ENCODE measurements at places on chromosomes 3 and 15.
A peak's percentile ranks its signal among the peaks of the same experiment; 100 is the strongest.

DNA sequence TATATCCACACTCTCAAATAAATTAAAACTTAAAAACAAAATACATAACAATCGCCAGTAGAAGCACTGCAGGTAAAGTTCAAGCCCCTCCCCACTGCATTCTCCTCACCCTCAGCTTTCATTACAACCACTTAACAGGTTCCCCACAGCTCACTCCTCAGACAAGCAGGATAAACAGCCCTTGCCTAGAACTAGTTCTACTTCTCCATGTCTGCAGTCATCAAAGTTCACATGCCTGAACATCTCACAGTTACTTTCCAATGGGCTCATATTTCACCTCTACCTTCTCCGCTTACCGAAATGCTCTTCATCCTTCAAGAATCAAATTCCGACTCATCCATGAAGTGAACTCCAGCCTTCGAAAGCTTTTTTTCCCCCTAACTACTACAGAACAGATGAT is 4.1 kb downstream of the YEATS2 start:
- no peak for DNase-seq

DNA sequence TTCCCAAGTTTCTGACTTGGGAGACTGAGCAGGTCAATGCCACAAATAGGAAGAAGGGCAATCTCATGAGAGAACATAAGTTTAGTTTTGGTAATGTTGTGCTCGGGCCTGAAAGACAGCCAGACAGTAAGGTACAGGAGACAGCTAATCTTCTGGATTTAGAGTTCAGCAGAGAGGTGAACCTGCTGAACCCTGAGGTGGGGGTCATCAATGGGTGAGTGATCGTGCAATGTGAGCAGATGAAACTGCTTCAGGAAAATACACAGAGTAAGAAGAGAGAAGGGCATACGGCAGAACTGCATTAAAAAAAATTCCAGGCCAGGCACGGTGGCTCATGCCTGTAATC is 23.3 kb downstream of the RUBCN start:
- no peak for DNase-seq

GRCh38 chr3:177932750-177933660 is 603.2 kb upstream of the KCNMB2 start:
- peak; percentile 37 for DNase-seq

DNA sequence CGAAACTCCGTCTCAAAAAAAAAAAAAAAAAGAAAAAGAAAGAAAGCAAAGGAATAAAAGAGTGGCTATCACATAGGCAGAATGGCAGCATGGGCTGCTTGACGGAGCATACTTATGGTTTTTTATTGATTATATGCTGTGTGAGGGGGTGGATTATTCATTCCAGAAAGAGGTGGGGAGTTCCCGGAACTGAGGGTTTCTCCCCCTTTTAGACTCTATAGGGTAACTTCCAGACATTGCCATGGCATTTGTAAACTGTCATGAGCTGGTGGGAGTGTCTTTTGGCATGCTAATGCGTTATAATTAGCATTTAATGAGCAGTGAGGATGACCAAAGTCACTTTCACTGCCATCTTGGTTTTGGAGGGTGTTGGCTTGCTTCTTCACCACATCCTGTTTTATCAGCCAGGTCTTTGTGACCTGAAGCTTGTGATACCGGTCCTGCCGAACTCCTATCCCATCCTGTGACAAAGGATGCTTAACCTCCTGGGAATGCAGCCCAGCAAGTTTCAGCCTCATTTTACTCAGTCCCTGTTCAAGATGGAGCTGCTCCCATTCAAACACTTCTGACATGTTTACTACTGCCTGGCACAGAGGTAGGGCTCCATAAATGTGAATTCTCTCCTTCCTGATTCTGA is 15.8 kb upstream of the ABHD17C start:
- DNase-seq: no peak

- DNase-seq: no peak
Measured at GRCh38 chr3:37770336-37770735, 91.3 kb upstream of the CTDSPL start.

DNA sequence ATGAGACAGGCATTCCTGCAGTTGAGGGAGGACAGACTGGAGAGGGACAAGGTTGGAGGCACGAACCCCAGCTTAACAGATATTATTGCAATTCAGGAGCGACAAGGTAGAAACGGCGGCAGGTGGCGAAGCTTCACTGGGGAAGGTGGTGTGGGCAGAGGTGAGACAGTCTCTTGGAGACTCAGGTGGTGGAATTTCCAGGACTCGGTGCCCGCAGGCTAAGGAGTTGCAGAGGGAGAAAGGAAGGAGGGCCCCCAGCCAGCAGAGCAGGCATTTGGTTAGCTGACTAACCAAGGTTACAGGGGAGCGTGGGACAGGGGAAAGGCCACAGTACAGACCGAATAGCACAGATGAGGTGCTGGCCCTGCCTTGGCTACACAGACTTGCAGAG is 3.0 kb downstream of the FAM174B start:
- DNase-seq: no peak

GRCh38 chr3:49723296-49723627 is 489 bp downstream of the GMPPB start:
- peak; percentile 23 for DNase-seq

- peak; percentile 64 for DNase-seq
Measured at GRCh38 chr15:25717457-25718168, 145.5 kb downstream of the ATP10A start.

DNA sequence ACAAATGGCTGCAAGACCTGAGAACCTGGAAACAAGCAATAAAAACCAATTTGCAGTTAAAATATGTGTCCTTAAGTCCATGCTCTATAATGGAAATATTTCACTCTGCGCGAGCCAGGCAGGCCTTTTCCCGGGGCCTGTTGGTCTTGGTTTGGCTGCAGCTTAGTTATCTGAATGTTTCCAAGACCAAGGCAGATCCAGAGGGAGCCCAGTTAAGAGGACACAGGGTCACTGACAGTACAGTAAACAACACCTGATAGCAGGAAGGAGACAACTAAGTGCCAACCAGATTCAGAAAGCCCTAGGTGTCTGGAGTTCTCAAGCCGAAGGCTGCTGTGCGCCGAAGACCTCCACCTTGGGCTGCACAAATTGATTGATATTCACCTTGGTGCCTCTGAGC is 32.8 kb downstream of the THSD4 start:
- no peak for DNase-seq

DNA sequence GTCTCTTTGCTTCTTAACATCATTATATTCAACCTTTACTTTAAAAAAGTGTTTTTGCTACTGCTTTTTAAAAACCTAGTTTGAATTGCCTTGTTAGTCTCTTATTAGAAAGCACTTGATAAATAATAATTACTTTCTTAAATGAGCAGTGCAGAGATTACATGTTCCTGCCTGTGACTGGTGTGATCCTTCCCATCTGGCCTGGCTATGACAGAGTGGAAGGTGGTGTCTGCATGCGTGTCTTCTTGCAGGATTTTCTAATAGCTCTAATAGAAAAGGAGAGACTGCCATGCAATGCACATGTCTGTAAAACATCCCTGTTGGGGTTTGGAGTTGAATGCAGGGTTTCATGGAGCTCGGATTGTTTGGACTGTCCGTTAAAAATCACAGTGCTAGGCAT is 425.8 kb upstream of the TPM1 start:
- no peak for DNase-seq

All from astrocyte of the spinal cord (primary cell).